Mucosa of gallbladder (tissue), 1 donor: ENCODE measurements at places on chromosomes 3 and 15. TPM values are rescaled to one million over a fixed set of nuclear protein-coding genes. Genes with fewer than 3 reads are reported as not detected.

DNA sequence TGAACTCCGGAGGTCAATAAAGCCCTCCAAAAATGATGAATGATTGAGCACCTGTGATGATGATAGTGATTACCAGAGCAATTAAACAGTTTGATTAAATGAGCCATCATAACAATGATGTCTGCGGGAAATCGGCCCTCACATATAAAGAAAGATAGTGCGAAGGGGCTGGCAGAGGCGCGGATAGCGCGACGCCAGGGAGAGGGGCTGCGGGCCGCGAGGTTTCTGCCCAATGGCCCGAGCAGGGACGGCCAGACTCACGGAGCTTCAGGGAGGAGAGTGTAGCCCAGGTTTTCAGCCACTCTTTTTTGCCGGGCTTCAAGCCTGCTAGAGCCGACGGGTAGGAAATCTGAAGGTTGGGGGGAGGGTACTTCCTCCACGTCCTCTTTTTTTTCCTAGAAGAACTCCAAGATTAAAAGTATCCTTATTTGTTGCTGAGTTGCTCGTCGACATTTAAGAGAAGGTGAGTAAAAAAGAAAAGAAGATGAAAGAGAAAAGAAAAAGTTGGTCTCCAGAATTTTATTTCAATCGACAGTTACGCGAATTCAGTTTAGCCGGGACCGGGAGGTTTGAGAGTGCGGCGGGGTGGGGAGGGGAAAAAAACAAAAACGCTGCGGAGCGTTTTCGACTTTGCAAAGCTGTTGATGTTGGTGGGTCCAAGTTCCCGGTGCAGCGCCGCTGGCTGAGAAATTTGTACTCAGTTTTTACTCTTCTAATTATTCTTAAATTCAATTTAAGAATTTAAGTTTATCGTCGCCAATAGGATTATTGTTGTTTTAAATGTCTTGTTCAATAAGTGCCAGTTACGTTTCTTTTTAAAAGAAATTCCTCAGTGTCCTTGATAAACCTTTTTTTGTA is 2.2 kb upstream of the MEIS2 start:
- DNase-seq = no peak

DNA sequence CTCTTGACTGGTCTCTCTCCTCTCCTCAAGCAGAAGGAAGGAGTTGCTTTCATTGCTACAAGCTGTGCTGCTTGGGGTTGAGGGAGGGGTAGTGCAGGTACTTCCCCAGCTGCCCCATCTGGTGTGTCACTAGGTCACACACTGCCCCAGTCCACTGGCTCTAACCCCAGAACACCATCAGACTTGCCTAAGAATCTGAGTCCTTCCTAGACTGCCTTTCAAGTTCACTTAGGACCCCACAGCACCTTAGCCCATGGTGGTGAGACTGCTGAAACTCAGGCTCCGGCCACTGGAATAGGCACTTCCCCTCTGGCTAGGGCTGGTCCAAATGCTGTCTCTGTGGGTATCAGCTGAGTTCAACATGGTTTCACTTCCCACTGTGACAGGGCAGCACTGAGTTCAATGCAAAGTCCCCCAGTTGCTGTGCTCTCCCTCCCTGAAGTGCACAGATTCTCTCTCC is 279.7 kb upstream of the GOLGA6L4 start:
- DNase-seq = no peak

GRCh38 chr3:128473180-128473519 is 6.5 kb upstream of the DNAJB8 start:
- no peak for DNase-seq

Gene CMTM8
- total RNA-seq = 6.0 TPM

Gene CHCHD6
- total RNA-seq = 12.3 TPM

DNA sequence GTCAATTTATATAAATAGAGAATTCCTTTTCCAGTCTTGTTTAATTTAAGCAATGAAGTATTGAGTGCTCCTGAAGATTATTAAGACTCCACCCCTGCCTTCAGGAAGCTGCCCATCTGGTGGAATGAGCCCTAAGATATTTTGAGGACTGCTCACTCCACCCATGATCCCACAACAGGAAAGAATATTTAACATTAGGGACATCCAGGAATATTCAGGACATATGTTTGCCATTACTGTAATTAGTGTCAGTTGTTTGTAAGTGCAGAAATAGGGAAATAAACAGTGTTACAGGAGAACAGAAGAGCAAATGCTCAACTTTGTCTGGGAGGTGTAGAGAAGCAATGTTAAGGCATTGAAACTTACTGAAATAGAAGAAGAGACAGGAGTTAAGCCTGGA is 375.0 kb downstream of the ROBO2 start:
- no peak for DNase-seq

GRCh38 chr3:81173514-81173913 is 587.9 kb downstream of the GBE1 start:
- DNase-seq = no peak

GRCh38 chr3:114877378-114878113 is 269.5 kb downstream of the ZBTB20 start:
- no peak for DNase-seq

- DNase-seq = peak; percentile 90
Measured at GRCh38 chr15:84911879-84912660, 27.6 kb downstream of the SLC28A1 start.

GRCh38 chr3:127478922-127479321 is 111.6 kb downstream of the TPRA1 start:
- DNase-seq = no peak

GRCh38 chr15:87660251-87661129 is 596.0 kb downstream of the NTRK3 start:
- DNase-seq = no peak
